NCI-H1694 (cell line): ENCODE measurements at places on chromosomes 1 and 21.
A peak's percentile ranks its signal among the peaks of the same experiment; 100 is the strongest.

DNA sequence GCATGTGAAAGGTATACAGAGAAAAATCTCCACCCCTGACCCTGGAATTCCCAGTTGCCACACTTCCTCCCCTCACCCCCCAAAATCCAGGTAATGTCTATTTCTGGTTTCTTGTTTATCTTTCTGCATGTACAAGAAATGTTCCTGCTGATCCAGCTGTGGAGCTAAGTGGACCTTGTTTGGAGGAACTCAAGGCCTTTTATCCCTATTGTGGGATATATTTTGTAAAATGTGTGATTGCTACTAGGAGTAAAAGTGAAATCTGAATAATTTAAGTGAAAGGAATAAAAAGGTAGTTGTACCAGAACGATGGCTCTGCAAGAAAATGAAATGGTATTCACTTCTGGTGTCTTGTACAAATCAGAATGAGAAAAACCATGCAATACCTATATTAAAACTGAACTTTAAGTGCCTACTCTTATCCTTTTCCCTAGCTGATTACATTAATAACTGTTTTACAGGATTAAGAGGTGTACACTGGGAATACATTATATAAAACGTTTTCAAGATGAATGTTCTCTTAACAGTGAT is 3.0 kb downstream of the SPEN start:
- DNase-seq: no peak

DNA sequence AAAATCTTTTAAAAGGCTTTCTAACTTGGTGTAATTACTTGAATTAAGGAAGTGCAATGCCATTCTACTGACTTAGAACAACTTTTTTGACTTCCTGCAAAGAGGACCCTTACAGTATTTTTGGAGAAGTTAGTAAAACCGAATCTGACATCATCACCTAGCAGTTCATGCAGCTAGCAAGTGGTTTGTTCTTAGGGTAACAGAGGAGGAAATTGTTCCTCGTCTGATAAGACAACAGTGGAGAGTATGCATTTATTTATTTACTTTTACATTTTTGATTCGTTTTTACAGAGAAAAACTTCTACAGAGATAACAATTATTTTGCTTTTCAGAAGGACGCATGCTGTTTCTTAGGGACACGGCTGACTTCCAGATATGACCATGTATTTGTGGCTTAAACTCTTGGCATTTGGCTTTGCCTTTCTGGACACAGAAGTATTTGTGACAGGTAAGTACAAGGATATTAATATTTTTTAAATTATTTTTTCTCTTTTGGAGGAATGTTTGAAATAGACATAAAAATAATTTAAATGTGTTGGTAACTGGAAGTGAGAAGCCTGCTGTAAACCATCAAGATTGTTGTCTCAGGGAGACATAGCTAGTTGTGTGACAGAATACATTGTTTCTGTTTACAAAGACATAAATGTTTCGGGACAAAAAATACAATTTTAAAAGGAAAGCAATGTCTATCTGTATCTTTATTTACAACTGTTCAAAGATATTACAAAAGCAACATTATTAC is at the start of gene PTPRC:
Gene PTPRC (plus strand): TSS at position 147 of the 742 bp plus-strand sequence. CDS start 229 bp downstream, at position 376.
- DNase-seq: no peak

DNA sequence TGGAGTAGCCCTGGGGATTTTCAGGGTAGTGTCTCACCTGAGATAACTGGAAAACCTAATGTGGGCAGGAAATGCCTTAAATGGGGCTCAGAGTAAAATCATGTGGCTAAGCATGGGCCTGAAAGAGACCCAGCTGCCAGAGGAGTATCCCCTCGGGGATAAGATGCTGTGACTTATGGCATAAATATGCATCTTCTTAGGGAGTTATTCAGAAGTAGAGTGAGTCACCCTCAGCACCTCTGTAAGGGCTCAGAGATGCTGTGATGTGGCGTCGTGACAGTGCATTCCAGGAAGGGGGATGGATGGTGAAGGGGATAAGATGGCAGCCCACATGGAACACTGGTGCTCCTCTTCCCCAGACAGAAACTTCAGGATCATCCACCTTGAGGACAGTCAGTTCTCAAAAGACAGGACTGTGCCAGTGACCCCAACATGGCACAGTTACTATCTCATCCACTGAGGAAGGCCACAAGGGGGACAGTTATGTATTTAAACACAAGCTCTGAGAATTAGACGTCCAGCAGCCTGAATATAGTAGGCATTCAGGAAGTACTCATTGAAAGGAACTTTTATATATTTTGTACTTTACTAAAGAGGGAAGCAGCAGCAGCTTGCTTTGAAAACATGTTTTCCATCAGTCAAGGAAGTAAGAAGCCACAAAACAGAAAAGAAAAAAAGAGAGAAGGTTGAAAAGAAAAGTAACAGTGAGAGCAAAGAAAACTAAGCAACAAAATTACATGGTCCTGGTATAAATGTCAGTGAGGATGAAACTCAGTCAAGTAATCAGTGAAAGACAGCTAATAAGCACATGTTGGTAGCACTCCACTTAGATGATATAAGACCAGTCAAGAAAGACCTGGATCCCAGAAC is 8.3 kb downstream of the IL24 start:
- no peak for DNase-seq

- DNase-seq: peak; percentile 9
Measured at GRCh38 chr21:45970674-45971615, 10.6 kb upstream of the COL6A1 start.

DNA sequence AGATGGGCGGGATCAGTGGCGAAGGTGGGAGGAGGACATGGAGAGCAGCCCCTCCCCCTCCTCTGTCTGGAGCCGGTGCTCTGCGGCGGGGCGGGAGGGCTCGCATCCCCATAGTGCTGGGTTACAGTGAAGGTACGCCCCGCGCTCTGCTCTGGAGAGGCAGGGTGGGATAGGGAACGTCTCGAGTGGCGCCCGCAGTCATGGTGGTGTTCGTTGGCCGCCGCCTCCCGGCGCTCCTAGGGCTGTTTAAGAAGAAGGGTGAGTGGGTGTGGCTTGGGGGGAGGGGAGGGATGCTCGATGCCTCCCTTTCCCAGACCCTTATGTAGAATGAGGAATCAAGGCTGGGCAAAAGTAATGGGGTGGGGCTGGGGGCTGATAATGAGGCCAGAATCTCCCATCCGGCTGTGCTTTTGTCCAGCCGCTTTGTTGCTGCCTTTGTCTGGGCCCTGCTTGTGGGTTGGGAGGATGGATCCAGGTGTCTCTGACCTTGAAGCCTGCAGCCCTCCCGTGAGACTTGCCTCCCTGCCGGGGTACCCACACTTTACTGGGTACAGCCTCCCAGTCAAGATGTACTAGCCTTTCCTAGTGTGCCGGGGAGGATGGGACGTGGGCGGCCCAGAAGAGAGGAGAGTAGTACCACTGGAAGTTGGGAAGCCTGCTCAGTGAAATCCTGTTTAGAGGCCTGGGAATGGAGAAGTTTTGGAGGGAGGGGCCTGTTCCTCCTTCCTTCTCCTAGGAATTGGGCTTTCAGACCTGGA is 51.4 kb downstream of the YARS1 start:
- DNase-seq: peak; percentile 60

GRCh38 chr1:99107680-99108079 is 103.0 kb upstream of the PLPPR5 start:
- no peak for DNase-seq

DNA sequence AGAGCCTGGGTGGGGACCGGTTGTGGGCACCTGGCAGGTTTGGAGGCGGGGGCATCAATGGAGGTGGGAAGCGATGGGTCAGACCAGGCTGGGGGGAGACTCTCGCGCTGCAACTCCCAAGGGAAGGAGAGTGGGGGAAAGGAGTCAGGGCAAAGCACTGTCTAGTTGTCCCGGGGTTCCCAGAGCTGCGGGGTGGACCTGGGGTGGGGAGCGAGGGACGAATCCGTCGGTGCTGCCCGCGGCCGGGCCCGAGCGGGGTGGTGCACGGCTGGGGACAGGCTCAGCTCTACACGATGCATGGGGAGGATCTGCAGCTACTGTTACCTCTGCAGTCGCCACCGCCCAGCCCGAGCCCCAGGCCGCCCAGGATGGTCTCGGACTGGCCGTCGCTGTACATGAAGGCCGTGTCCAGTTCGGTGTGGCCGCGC is 427 bp downstream of the AKR7A2 start:
- DNase-seq: no peak

GRCh38 chr1:162016631-162017030 is 7.0 kb downstream of the OLFML2B start:
- DNase-seq: no peak

DNA sequence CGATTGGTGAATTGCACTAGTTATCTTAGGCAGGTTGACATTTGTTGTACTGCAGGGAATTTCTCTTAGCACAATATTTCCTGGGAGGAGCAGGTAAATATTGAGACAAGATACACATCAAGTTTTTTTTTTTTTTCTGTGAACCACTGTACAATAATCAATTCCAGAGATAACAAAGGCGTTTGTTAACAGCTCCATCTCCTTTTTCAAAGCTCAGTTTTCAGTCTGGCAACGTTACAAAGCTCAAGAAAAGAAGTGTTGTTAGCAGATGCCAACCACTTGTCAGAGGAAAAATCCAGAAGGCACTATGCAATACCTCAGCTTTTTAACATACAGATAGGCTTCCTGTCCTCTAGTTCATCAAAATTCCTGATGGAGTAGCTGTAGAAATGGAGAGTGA is 40.9 kb upstream of the DAB1 start:
- DNase-seq: no peak
